Lower lobe of right lung (tissue), 2 donors: ENCODE measurements at places on chromosomes 5 and 9.

DNA sequence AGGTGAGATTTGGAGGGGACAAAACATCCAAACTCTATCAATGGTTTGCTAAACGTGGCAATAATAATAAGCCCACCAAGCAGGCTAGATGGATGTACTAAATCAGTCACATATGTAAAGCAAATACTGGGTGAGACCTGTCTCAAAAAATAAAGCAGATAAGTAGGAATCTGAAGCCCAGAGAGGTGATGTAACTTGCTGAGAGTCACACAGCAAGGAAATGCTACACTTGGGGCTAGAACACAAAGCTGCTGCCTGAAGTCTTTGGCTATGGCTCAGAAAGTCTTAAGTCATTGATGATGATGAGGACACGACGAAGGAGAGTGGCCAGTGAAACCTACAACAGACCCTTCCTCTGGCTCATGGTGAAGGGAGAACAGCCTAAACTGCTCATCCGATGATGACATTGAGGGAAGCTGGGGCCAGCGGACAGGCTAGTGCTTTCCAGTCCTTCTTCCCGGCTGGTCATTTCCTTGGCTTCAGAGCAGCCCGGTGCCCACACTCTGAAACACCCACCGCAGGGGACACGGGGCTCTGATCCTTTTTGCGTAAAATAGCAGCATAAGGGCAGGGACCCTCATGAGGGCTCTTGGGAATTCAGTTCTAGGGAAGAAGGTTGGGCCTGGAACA lies 14.1 kb downstream of the DUSP1 start:
- no peak for DNase-seq

DNA sequence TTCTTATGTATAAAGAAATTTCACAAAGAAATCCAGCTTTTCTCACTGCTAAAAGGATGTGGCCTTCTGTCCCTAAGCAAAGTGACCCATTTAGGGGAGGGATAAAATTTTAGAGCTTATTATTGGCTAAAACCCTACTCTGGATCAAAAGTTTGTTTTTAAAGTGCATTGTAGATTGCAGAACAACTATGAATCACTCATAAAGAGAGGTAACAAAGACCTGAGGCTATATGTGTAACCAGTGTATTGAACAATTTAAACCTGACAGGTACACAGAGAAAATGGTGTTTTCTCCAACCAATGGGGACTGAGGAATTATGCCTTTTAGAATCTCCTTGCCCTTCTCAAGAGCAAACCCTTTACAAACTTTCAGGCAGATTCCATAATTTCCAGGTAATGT lies 86.6 kb downstream of the MUSK start:
- DNase-seq: no peak

DNA sequence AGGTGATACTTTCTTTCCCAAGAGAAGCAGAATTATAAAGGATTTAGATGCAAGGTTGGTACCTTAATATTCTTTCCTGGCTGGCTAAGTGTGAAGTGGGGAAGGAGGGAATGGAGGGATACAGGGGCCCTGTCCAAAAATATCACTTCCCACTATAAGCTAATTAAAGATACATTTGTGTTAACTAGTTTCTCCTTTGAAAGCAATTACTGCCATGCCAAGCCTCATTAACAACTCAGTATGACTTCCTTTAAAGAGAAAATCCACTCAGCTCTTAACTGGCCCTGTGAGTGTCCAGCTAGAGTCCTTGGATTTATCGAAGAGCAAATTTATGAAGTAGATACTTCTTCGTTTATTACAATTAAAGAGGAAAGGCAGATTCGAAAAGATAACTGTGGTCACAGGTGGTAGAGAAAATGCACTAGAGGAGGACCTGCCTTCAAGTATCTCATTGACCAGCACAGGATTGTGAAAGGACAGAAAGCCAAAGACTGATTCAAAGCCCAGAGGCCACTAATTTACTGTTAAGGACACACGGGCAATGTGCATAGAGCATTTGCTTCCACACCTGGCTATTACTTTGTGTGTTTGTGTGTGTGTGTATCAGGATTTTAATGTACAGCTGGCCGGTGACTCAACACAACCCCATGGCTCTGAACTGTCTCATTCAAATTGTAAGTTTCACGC lies 11.2 kb upstream of the GLDC start:
- DNase-seq: no peak

DNA sequence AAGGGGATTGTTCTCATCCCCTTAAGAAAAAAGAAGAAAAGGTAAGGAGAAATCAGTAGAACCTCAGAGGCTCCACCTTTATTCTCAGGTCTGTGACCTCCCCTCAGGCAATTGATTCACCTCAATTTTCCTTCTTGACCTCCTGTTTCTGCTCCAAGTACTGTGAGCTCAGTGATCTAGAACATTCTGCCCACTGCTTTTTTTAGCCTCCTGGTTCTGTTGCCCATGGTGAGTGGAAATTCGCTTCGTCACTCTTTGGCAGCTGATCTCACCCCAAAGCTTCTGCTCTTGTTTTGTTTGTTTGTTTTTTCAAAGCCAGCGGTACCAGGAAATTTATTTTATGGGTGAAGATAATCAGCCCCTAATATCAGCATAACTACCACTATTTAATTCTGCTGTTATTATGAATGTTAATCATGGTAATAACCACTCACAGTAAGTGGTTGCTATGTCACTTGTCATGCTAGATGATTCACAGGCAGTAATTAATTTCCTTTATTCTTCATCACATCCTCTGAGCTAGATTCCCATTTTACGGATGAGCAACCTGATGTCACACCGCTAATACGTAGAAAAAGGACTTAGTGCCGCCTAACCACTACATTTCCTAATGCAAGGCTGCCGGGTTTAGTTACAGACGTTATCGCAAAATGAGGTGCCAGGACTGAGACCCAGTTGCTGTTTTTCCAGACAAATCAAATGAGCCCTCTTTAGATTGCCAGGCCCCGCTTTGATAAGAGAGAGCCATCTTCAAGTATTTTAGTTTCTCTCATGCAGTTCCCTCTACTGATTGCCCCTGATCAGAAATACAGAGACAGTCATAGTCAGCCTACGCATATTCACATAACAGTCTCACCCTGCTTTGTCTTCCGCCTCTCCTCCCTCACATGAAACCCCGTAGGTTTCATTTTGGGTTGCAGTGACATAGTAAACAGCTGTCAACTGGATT lies 78.2 kb downstream of the CYFIP2 start:
- no peak for DNase-seq

GRCh38 chr9:130952065-130952762 lies 13.2 kb upstream of the FIBCD1 start:
- no peak for DNase-seq

DNA sequence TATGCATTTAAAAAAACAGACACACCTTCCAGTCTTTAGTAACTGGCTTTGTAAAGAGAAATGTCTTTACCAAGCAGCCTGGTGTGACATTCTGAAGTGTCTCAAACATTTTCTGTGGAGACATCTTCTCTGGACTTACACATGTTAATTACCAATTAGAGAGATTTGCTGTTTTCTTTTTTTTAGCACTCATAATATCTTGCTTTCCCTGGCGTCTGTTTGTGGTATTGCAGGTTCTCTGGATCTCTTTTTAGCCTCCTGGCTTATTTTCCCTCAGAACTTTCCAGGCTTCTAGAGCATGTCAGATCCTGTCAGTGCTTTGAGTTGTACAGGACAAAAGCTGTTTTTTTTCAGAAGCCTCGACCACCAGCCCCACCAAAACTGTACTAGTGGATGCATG lies 92.5 kb downstream of the MSX2 start:
- no peak for DNase-seq

- no peak for DNase-seq
Observed at GRCh38 chr5:60230456-60230855, 336.9 kb upstream of the PDE4D start.

DNA sequence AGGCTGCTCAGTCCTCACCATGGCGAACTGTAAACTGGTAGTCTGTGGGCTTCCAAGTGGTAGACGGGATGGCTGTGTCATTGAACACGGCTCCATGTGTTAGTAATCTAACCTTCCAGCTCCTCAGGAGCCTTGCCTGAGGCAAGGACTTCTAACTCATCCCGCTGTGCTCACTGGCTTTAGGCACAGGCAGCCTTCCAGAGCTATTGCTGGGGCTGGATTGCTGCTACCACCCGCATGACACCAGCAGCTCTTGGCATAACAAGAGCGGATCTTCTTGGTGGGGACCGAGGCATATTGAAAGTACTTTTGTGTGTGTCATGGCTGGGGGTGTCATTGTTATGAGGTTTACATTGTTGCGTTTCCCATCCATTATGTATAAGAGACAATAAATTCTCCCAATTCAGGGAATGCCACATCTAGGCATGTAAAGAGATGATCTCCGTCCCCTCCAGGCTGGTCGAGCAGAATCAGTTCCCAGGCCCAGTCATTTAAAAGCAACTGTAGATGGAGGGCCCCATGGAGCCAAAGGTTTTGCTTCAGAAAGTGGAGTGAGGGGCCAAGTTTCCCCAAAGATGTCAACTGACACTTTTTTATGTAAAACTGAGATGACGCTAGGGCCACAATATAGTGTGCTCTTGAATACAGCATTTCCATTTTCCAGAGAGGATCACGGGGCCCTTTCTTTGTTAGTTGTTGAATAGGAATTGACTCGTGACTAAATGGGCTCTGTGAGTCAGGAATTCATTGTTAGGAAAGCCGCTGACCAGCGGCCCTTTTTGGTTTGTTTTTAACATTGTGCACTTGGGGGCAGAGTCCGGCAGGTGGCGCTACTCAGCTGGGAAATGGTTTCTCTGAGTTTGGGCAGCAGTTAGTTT lies 759.5 kb downstream of the TAF11L14 start:
- DNase-seq: peak; percentile 66

DNA sequence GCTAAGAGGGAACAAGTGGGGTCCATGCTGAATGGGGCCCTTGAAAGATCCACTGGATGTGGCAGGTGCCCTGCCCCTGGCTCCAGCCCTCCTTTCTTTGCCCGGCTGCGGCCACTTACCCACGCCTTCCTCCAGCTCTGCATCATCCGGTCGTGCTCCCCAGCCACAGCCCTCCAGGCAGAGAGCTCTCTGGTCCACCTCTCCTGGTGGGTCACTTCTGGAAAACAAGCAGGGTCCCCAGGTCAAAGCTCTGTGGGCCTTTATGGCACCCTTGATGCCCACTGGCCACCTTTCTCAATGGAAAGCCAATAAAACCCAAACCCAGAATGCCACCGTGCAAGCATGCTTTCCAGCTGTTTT lies 45.0 kb downstream of the SECISBP2 start:
- DNase-seq: no peak

DNA sequence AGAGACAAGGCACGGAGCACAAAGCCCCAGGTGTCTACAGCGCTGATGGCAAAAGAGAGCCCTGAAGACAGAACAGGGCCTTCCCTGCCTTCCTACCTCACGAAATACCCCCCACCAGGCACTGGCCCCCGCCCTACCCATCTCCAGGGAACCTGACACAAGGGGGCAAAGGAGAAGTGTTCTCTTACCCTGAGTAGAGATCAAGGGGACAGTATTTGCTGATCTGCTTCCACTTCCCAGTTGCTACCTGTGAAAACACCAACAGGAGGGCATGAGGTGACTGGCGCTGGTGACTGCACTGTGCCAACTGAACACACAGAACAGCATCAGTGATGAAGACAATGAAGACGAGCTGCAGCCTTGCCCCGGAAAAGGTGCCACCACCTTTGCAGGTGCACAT lies 27.4 kb downstream of the IPPK start:
- DNase-seq: no peak

DNA sequence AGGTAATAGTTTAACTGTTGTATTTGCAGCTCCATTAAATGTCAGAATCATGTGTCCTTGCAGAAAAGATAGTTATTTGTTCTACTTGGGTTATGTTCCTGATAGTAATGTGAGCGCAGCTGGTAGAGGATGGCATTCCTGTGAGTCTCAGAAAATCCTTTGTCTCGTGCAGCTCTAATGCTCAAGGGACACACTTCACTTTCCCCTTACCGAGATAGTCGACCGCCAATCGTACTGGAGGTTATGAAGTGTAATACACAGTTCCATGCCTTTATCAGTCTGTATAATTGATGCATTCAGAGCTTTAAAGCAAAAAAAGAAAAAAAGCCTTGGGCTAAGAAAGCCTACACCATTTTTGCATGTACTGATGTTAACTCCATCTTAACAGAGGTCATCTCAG lies 60.2 kb upstream of the SRP19 start:
- DNase-seq: no peak

DNA sequence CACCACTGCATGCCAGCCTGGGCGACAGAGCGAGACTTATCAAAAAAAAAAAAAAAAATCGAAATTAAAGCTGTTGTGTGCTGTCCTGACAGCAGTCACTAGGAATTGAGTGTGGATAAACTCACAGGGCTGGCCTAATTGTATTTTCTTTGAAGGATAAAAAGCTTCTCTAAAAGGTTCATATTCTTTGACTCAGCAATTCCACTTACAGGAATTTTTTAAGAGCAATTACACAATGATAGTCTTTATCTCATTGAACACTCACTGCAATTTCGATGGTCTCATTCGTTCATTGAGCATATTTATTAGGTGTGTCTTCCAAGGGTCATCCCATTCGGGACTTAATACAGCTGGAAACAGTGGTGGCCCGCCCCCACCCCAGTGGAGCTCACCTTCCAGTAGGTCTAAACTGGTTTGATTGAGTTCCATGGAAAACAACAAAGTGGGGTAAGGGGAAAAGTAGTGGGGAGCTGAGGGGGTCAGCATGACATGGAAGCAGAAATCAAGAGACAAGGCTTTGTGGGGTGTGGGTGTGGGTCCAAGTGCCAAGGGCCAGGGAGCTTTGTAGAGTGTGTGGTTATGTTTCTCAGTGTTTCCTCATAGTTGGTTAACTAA lies 6.7 kb downstream of the CDK9 start:
- no peak for DNase-seq

DNA sequence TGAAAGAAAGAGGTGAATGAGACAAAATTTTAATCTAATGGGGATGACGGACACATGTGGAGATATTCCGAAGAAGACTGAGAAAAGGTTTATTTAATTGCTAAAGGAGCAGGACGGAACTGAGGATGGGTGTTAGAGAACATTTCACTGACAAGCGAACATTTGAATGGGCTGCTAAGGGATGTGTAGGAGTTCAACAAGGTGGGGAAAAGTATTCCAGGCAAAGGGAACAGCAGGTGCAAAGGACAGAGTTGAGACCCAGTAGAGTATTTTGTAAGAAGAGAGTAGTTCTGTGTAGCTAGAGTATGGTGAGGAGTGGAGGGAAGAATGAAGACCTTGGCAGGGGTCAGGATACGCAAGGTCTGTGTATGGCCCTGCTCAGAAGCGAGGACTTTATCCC lies 47.4 kb upstream of the FRRS1L start:
- no peak for DNase-seq

DNA sequence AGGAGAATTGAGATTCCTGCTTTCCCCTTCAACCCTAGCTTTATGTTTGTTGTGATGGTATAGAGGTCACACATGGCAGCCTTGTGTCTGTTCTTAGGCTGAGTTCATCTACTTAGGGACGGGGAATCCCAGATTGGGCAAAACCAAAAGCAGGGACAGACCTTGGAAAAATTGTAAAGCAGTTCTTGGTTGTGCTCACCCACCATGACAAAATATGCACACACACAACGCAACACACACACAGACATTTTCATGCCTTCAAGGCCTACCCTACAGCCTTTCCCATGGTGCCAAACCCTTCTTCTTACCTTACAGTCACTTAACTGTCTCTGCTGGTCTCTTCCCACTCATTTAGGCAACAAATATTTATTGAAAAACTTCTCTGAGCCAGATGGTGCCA lies 14.8 kb downstream of the PCDHGC5 start:
- no peak for DNase-seq

GRCh38 chr5:172002310-172002709 lies 4.1 kb downstream of the FBXW11 start:
- DNase-seq: no peak

GRCh38 chr5:180054226-180054625 lies 17.3 kb downstream of the RNF130 start:
- no peak for DNase-seq

GRCh38 chr9:83266666-83267496 lies 203.9 kb upstream of the RASEF start:
- no peak for DNase-seq

GRCh38 chr9:110033869-110034268 lies 174.1 kb downstream of the C9orf152 start:
- DNase-seq: no peak
